Stimulated activated memory B cell treated with anti-CD40 and anti-IgM and Interleukin-4, amounts not matched to agents 10 μg/mL and 1 μg/mL and 100 μg/mL, for 72 hours (primary cell): ENCODE measurements at places on chromosomes 7 and 10.

DNA sequence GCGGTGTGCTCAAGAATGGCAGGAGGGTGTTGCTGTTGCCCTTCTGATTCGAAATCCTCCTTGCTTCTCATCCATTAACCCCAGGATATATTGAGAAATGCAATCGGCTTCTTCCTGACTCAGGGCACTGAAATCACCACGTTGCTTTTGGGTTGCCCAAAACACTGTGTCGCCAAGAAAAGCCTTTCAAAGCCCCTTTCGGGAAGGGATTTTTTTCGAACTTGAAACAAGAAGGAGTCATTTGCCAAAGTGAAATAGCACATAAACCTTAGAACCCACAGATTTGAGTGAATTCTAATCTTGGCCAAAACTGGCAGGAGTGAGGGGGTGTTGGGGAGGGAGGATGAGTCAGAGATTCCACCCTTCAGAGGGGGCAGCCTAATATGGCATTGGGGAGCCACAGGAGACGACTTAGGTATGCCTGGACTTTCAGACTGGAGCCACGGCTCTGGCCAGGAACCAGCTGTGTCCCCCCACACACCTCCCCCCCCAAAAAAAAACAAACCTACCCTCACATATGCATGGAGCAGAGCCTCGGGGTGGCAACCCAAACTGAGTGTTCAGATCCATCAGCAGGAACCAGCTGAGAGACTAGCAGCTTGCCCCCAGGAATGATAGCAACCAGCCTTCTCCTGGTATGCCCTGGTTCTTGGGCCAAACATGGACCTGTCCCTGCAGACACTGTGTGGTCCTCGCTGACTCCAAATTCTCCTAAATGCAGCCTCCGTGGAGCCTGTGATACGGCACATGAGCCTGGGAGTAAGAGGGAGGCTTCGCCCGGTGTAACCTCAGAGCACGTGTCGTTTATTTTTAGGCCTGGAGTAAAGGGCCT, 138.4 kb downstream of the FGFR2 start:
- no peak for ATAC-seq

- ATAC-seq: no peak
Observed at GRCh38 chr7:120864141-120864900, 6.4 kb upstream of the TSPAN12 start.

GRCh38 chr7:148625342-148625741, 34.8 kb downstream of the C7orf33 start:
- ATAC-seq: no peak

DNA sequence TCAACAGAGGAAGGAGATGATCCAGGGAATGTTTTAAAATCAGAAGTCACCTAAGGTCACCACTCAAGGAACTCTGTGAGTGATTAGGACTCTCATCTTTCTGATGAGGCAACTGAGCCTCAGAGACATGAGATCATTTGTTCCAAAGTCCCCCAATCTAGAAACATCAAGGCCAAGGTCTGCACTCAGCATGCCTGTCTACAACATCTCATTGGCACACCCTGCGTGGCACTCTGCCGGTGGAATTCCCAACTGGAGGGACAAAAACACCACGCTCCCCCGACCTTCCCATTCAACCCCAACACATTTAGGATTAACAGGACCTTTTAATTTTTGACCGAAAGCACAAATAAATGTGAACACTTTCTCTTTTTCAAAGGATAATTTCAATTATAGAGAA, 31.4 kb downstream of the CPXM2 start:
- ATAC-seq: no peak

- ATAC-seq: no peak
Observed at GRCh38 chr7:76155938-76156337, 45.8 kb upstream of the SRRM3 start.

DNA sequence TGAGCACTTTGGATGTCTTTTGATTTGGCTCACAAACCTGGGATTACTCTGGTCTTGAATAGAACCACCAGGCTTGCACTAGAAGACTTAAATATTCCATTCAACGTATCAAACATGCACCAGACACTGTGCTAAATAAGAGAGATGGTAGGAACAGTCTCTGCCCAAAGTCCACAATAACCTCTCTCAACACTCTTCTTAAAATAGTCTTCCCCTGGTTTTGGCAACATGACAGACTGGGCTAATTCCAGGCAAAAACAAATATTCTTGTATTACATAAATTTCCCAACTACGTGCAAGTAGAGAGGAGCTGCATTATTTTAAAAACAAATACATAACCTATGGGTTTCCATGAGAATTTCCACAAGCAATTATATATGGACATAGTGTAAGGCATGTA, 64.8 kb upstream of the PAPSS2 start:
- ATAC-seq: no peak

- no peak for ATAC-seq
Observed at GRCh38 chr10:112952282-112953173, 2.5 kb downstream of the TCF7L2 start.

GRCh38 chr7:101222275-101222830, 4.4 kb downstream of the ZNHIT1 start:
- no peak for ATAC-seq

DNA sequence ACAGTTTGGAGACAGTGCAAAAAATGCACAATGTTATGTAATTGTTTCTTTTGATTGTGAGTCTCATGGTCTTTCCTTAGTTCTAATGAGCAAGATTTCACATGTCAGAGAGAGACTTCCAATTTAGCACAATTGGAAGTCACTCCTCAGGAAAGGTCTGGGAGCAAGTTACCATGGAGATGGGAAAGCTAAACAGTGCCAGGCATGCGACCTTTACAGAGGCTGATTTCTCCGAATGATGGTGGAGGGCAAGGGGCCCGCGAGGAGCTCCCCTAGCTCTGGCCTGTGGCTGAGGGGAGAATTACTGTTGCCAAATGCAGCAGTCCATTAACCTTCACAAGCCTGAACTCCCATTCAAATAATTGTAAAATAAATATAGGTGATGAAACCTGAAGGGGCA, 59.3 kb downstream of the CDCA7L start:
- ATAC-seq: no peak

- ATAC-seq: no peak
Observed at GRCh38 chr10:102814873-102815661, 22.1 kb downstream of the CYP17A1 start.
